ENCODE measurements at places on chromosomes 6 and 20.
A peak's percentile ranks its signal among the peaks of the same experiment; 100 is the strongest.

- no peak for DNase-seq
Measured at GRCh38 chr6:53802582-53802981, 7.8 kb downstream of the LRRC1 start.

- DNase-seq: no peak
Measured at GRCh38 chr6:4840169-4840568, 64.0 kb downstream of the CDYL start.

DNA sequence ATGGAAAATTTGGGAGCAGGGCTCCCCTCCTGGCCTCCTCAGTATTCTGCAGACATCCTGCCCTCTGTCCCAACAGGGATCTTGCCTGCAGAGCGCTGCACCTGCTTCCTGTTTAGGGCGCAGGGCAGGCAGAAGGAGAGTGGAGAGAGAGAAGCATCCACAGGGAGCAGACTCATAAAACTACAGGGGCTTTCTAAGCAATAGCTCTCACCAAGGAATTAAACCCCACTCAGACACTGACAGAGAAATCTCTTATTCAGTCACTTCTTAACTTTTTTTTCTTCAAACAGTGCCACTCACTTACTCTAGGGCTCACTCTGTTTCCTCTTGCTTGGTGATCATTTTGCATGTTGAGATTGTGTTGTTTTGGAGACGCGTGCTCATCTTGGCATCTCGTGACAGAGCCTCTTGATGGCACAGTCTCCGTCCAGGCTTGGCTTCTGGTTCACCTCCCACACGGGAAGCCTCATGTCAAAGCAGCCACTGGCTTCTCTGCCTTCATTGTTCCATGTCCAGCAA, 153.1 kb upstream of the INSM1 start:
- DNase-seq: no peak

GRCh38 chr6:17280552-17281090, 540 bp upstream of the RBM24 start:
- DNase-seq: peak; percentile 75

DNA sequence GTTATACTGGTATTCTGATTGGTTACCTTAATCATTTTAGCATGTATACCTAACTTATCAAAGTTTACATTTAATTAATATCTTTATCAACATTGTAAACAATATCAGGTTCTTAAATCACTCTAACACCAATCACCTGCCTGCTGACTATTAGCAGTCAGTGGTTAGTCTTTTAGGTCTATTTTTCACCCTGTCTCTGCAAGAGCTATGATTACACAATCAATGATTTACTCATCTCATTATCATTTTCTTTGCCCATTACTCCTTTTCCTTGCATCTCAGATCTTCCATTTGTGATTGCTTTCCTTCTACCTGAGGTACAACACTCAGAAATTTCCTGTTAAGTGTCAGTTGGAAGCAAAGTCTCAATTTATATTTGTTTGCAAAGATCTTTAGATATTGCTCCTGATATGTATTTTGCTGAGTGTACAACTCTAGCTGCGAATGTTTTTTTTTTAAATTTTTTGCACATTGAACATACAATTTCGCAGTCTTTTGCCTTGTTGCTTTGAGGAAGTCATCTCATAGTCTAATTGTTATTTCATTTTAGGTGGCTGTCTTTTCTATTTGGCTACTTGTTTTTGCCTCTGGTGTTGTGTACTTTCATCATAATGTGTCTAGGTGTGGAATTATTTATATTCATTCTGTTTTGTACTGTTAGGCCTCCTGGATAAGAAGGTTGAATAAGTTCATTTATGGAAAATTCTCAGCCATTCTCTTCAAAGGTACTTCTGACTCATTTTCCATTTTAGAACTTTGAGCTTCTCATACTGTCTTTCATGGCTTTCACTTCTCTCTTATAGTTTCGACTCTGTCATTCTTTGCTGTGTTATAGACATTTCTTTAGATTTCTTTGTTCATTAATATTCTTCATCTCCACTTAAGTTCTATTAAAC, 104.9 kb upstream of the CEP162 start:
- no peak for DNase-seq

DNA sequence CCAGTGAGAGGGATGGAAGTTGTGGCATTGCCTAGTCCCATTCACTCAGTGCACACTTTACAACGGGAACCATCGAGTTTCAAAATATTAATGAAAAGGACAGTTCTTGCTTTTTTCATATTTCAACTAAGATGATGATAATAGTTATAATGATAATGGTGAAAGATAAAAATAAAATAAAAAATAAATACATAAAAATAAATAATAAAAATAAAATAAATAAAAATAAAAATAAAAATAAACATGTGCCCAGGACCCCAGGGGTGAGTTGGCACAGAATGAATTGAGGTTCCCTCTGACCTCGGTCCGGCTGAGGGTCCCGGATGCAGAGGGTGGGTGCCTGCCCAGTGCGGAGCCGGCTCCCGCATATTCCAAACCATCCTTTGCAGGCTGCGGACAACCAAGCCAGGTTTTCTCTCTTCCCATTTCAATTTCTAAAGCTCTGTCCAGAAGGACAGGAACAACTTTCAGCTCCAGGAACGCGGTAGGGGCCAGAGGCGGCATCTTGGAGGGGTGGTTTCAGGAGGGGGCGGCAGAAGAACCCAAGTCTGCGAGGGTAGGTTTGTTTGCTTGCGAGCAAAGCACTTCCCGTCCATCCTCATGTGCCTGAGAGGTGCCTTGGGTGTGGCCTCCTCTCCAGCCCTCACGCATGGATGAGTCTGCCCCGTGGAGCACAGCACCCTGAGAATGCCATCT, 236.8 kb downstream of the DLL1 start:
- DNase-seq: no peak

DNA sequence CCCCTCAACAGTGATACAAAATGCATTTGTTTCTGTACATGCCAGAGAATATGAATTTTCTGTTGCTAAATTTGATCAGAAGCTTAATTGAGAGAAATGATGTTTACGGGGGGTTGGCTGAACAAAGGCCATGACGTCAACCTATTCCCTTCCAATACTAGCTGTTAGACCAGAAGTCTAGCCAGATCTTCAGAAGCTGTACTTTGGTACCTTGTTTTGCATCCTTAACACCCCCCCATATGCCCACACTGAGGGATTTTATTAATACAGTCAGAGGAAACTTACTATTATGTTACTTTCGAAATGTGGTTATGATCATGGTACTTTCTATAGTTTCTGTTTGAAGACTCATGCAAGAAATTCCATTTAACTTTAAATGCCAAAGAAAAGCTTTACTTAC, 3.1 kb downstream of the NCOA7 start:
- DNase-seq: no peak

Measured in H9 (cell line).